ENCODE measurements at places on chromosomes 12 and 14.

GRCh38 chr12:121568971-121569751 is 11.7 kb downstream of the KDM2B start:
- DNase-seq, result no peak

- no peak for DNase-seq
Measured at GRCh38 chr12:22268973-22269372, 65.5 kb downstream of the ST8SIA1 start.

DNA sequence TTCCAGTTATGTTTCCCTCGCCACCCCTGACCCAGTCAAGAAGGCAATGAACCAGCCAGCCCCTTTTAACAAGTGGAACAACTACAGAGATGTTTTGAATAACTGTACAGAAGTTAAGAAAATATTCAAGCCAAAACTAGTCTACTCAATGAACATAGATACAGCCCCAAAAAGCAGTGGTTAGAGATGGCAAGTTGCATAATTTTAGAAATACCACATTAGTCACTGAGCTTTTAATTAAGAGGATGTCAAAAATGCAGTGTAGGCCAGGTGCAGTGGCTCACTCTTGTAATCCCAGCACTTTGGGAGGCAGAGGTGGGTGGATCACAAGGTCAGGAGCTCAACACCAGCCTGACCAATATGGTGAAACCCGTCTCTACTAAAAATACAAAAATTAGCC is 27.2 kb downstream of the PROX2 start:
- no peak for DNase-seq

DNA sequence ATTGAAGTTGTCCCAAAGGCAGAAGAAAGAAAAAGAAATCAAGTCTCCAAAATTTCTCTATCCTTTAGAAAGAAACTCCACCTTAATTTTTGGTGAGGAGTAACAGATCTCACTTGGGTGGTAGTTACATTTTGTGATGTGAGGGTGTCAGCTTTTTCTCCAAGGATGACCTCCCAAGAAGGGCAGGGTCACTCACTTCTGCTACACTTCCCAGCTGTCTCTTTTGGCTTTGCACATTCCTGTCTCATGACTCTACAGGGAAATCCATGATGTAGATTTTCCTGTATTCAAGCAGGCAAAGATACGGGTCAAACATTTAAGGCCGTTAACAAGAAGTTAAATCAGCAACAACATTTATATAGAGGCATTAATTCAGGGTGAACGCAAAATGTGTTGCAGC is 1016.4 kb downstream of the NRXN3 start:
- DNase-seq, result no peak

- DNase-seq, result no peak
Measured at GRCh38 chr12:459430-460258, at the start of gene B4GALNT3. TSS of gene B4GALNT3 (plus strand) at chr12:459939. CDS start at chr12:460377, 438 bp downstream.

DNA sequence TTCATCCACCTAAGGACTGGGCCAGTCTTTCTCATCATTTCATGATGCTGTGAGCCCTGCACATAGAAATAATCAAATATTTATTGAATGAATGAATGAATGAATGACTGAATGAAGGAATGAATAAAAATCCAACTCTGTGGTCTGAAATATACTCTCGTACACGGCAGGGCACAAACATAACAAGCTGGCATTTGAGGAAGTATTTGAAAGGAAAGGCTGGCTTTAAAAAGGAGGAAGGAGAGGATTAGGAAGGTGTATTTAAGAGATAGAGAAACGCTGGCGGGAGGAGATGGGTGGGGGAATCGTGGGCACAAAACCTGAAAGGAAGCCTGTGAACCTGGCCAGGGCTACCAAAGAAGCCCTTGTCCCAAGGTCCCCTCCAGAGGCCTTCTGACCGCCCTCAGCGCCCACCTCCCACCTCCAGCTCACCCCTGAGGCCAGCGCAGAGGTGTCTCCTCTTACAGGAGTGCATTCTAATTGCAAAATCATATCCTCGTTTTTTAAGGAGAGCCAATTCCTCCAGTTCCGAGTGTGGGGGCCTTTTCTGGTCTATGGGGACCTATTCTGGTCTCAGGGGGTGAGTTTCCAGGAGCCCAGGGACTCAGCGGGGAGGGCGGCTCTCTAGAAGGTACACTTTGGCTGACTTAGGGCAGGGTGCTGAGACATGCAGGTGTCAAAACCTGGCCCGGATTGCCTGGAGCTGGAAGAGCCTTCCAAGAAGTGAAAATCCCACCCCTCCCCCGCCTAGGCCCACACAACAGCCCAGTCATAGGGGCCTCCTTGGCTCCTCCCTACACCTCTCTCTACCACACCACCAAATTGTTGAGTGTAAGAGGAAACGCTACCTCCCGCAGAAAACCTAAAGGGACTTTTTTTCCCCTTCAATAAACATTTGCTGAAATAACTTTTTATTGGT is 8.7 kb upstream of the JDP2 start:
- no peak for DNase-seq

DNA sequence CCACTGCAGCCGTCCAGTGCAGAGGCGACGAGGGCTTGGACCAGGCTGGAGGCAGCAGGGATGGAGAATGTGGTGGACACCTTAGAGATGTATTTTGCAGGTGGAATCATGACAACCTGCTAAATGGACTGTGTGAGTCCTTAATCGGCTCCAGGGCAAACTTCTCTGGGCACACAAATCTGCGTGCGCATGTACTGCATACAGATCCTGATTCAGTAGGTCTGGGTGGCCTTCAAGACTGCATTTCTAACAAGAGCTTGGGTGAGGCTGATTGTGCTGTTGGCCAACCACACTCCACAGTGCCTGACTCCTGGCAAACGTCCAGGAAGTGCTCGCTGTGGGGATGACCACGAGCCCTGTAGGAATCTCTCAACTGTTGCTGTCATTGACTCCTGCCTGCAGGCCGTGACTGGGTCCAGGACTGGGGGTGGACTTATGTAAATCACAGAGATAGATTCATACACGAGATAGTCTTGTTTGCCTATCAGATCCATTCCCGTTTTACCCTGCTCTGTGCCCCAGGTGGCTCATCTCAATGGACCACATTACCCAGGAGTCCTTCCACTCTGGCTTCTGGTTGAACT is 27.2 kb downstream of the JDP2 start:
- no peak for DNase-seq

Measured in anterior cingulate cortex (tissue), 58 donors.